ENCODE measurements at places on chromosomes 7 and 10.

DNA sequence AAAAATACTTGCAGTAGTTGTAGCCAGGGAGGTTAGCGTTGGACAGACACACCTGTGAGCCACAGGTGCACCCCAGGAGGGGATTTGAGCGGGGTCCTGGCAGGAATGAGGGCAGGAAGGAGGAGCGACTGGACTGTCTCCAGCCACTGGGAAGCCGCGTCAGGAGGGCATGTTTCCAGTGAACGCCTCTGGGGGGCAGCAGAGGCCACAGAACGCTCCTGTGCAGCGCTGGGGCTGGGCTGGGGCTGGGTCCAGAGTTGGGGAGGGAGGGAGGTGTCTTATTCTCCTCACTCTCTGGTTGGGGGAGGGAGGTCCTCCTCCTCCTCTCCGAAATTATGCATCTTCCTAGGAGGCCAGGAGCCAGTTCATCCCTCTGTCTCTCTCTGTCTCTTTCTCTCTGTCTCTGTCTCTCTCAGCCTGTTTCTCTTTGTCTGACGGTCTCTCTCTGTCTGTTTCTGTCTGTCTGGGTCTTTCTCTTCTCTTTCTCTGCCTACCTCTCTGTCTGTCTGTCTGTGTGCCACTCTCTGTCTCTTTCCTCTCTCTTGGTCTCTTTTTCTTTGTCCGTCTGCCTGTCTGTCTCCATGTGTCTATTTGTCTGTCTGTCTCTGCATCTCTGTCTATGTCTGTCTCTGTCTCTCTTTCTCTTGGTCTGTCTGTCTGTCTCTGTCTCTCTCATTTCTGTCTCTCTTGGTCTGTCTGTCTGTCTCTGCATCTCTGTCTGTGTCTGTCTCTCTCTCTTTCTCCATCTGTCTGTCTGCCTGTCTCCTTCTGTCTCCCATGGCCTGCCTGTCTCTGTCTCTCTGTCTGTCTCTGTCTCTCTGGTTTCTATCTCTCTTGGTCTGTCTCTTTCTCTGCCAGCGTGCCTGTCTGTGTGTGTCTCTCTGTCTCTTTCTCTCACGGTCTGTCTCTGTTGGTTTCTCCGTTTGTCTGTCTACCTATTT, 9.9 kb upstream of the PSMG3 start:
- DNase-seq = peak; percentile 66

DNA sequence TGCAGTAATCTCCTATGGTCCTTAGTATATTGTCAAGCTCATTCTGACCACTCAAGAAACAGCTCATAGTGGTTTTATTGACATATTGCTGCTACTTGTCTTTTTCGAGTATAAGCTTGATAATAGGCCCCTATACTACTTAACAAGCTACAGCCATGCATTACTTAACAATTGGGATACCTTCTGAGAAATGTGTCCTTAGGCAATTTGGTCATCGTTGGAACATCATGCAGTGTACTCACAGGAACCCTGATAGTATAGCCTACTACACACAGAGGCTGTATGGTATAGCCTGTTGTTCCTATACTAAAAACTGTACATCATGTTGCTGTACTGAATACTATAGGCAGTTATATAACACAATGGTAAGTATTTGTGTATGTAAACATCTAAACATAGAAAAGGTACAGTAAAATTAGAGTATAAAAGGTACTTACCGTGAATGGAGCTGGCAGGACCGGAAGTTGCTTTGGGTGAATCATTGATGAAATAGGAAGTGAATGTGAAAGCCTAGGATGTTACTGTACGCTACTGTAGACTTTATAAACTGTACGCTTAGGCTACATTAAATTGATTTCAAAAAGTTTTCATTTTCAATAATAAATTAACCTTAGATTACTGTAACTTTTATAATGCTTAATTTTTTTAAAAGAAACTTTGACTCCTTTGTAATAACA, 160.9 kb downstream of the LRRC4 start:
- peak; percentile 30 for DNase-seq

GRCh38 chr7:141042222-141043193, 27.8 kb upstream of the MRPS33 start:
- peak; percentile 38 for DNase-seq

DNA sequence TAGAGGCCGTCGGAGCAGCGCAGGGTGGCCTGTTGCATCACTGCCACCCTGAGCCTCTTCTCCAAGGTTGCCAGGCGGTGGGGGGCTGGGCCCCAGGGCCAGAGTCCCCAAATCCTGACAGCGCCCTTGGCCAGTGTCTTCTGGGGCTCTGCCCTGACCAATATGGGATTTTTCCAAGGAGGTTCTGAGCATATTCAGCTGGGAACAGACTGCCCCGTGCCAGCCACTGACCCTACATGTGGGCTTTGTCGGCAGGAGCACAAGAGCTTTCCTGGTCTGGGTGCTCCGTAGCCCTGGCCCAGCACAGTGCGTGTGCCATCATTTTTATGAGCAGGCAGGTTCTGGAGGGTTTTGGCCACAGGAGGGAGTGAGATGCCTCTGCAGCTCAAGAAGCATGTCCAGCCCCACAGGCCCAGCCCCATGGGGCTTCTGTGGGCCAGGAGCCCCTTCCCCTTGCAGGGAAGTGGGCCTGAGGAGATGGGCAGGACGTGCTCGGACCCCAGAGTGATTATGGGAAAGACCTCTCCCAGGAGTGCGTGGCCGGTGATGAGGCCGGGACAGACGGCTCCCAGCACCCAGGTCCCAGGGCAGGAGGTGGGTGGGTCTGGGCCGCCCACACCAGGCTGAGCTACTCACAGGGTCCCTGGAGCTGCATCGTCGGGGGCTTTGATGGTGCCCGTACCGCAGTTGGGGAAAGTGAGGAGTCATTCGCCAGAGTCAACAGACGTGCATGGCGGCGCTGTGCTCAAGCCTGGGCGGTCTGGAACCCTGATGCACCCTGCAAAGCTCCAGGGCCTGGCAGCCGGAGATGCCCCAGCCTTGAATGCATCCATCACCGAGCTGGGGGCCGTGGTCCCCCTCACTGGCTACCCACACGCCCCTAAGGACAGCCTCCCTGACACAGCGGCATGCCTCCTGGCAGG, 66.6 kb downstream of the PWWP2B start:
- no peak for DNase-seq

DNA sequence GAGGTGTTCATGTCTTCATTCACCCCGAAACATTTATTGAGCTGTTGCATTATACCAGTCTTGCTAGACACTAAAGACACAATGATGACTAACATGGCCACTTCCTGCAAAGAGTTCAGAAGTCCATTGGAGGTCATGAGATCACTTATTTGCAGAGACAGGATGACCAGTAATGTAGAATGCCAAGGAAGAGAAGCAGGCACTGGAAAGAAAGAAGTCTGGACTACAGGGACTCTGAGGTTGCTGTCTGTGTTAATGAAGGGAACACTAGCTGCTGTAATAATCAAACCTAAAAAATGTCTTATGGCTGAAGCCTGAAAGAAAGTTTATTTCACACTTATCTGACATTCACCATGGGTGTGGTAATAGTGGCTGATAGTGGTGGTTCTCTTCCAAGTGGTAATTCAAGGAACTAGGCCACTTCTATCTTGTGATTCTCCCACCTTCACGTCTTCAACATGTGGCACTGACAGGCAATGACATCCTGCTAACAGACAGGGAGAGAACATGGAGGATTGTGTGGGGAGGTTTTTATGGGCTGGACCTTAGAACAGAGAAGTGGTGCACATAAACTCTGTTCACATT, 89.2 kb upstream of the MKLN1 start:
- DNase-seq = peak; percentile 48

DNA sequence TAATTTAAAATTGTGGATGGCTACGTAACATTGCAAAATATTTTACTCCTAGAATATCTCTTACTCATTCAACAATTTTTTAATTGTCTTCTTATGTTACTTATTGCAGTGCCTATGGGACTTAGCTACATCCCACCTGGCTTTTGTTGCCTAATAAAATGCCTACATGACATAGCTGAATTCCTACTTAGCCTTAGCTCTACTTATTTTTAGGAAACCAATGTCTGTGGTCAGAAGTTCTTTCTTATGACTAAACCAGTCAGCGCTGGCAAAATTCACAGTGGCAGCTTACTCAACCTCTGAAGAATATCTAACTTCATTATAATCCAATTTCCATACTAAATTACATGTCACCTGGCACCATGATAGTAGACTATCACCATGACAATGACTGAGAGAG, 1612.4 kb upstream of the LRRTM3 start:
- DNase-seq = peak; percentile 39

DNA sequence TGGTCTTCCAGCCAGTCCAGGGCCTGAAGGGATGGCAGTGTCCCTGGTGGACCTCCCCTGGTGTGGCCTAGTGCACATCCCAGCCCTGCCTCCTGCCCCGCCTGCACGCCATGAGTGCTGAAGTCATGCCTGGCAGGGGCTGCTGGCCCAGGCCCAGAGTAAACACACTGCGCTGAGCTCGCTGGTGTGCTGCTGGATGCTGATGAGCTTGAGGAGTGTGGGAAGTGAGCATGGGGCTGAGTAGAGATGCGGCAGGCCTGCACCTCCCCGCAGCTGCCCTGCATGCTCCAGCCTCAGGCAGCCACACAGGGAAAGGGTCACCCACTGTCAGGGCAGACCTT, 43.2 kb downstream of the HTRA1 start:
- DNase-seq = peak; percentile 94

DNA sequence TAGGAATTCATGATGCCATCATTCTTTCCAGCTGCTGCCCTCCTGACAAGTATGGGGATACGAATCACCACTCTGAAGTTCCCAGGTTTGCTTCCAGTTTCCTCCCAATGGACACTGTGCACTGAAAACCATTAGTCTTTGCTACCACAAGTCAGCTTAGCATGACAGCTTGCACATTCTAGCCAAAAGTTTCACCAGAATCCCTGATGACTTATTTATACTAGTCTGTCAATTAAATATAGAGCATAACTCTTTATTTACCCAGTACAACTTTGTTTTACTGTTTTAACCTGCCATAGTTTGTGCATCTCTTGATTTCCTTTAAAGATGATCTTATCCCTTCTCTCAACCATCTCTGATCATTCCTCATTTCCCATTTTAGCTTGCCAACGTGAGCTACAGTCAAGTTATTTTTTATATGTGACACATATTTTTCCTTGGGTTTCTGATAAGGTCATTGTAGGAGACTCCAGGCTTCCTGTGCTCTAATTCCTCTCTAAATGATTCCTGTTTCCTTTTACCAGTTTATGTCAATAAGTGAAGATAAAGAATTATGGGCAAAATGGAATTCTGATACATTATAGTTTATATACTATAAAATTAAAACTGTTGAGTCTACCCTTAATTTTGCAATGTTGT, 167.5 kb upstream of the MEOX2 start:
- DNase-seq = no peak

DNA sequence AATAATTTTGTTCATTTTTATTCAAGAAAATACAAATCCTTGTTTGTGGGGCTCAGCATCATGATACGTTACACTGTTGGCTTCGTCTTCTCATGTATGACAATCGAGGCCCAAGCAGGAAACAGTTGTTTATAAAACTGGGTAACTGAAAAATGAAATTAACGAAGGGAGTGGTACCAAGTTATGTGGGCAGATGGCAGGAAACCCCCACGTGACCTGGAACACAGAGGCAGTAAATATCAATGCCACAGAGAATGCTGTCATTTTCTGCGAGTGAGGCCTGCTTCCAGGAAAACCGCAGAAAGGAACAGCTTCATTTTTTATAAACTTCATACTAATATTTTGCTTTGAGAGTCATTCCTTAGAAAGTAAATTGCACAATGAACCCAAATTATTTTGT, 201.0 kb upstream of the ADARB2 start:
- no peak for DNase-seq

GRCh38 chr10:108653531-108653930, 1269.8 kb downstream of the XPNPEP1 start:
- DNase-seq = no peak

GRCh38 chr7:37467002-37467401, 18.3 kb upstream of the ELMO1 start:
- no peak for DNase-seq

- DNase-seq = no peak
Observed at GRCh38 chr7:29496355-29497020, 67.1 kb upstream of the PRR15 start.

DNA sequence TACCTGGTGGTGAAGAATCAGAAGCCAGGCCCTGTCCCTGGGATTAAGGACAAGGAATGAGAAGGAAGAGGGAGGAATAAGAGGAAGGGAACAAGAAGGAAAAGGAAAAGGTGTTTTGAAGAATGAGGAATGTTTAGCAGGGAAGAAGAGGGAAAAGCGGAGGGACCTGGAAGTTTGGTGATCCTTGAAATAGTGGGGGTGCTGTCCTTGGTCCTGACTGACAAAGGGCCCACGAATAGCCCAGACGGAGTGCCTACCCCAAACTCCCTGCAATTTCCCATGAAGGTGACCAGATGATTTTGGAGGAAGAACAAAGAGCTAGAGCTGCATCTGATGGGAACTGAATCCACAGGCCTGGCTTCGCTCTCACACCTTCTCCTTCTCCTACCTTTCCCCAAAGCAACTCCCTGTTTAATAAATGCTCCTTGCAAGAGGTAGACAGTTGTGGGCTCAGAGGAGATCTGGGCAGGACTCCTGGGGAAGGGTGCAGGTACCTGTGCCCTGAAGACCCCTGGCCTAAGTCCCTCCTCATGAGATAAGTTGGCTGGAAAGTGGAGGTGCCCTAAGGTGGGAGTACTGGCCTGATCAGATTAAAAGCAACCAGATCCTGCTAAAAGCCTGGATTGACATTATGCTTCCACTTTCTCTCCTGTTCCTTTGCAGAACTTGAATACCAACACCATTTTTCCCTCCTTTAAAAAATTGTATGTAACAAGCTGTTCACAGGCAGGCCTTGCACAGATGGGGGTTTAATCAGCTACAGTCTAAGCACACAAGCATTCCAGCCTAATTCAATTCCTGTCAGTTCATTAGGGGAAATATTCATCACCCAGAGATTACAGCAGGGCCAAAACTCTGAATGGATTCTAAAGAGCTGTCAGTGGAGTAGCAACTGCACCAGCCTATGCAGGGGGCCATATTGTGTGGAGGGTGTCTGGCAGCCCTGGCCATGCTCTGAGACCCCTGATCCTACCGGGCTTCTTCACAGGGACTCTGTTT, 19.4 kb downstream of the KAZALD1 start:
- DNase-seq = peak; percentile 45

DNA sequence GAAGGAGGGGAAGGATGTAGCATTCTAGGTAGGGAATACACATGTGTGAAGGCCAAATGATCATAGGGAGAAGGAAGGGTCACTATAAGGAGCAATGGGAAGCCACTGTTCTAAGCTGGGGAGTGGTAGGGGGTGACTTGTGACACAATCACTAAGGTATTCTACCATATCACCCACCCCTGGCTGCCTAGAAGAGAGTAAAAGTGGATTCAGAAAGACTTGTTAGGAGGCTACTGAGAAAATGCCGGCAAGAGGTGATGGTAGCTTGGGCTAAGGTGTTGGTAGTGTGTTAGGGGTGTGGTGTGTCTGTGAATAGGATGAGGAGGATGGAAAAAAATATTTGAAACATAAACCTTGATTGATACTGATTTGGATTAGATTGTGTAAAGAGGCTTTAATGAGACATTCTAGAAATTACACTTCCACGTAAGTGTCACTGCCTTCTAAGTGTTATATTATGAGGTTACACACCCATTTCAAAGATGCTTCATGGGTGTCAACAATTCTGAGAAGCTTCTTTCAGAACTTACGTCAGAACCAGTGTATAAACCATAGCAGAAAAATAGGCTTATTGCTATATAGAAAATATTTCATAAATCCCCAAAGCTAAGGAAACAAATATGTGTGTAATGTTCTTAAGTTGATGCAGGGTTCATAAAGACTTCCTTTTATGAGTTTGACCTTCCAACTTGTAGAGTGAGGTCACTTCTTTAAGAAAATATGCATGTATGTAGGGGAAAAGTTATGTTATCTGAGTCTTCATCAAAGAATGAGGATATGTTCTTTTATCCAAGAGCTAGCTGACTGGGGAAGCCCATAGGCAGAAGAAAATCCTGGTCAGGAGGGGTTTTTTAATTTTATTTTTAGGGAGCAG, 5.6 kb upstream of the BPGM start:
- no peak for DNase-seq

All from MCF 10A (cell line).